ENCODE measurements at places on chromosomes 7 and 10. TPM values are rescaled to one million over a fixed set of nuclear protein-coding genes. Genes with fewer than 3 reads are reported as not detected.

The ELN gene
- total RNA-seq, result 1.1 TPM

The PNLIPRP3 gene
- total RNA-seq, result not detected

The OTUD1 gene
- 25.9 TPM for total RNA-seq

The TRDMT1 gene
- 13.6 TPM for total RNA-seq

The CPEB3 gene
- total RNA-seq, result 2.6 TPM

The SPDYE2B gene
- not detected for total RNA-seq

The PAOX gene
- total RNA-seq, result 6.3 TPM

The SPDYE11 gene
- total RNA-seq, result not detected

The PIK3AP1 gene
- 2.6 TPM for total RNA-seq

The SDK1 gene
- total RNA-seq, result 0.07 TPM

The SEMA3A gene
- total RNA-seq, result 1.8 TPM

The PTPRN2 gene
- total RNA-seq, result 2.3 TPM

The EGFR gene
- total RNA-seq, result not detected

The ANKRD1 gene
- not detected for total RNA-seq

The CRCP gene
- total RNA-seq, result 26.5 TPM

The ASIC3 gene
- 5.3 TPM for total RNA-seq

The FAM171A1 gene
- 10.3 TPM for total RNA-seq

The PFKFB3 gene
- total RNA-seq, result 89.0 TPM

The TMEM26 gene
- not detected for total RNA-seq

The MUC12 gene
- not detected for total RNA-seq

The SOSTDC1 gene
- not detected for total RNA-seq

The PLCE1 gene
- total RNA-seq, result not detected

The PRRT4 gene
- total RNA-seq, result 0.55 TPM

The AUTS2 gene
- total RNA-seq, result 4.5 TPM

The HOXA6 gene
- total RNA-seq, result not detected

The MICALL2 gene
- 2.0 TPM for total RNA-seq

The NPY4R2 gene
- total RNA-seq, result not detected

The CHST3 gene
- total RNA-seq, result 0.03 TPM

The C10orf105 gene
- 0.55 TPM for total RNA-seq

The FAM237B gene
- not detected for total RNA-seq

The ATG9B gene
- total RNA-seq, result 15.7 TPM

The HYAL4 gene
- not detected for total RNA-seq

The CD36 gene
- not detected for total RNA-seq

The FKBP9 gene
- total RNA-seq, result 0.78 TPM

The SLC39A12 gene
- total RNA-seq, result not detected

The RNF133 gene
- total RNA-seq, result not detected

The C10orf53 gene
- total RNA-seq, result not detected

The ZPBP gene
- not detected for total RNA-seq

The SH2D4B gene
- total RNA-seq, result 0.10 TPM

The CABCOCO1 gene
- total RNA-seq, result not detected

The CLEC5A gene
- total RNA-seq, result not detected

The IDI2 gene
- not detected for total RNA-seq

The FAM25A gene
- not detected for total RNA-seq

The PRKCQ gene
- total RNA-seq, result 66.1 TPM

The CYP2C9 gene
- total RNA-seq, result not detected

The POLR2J3 gene
- total RNA-seq, result 37.4 TPM

The PDK4 gene
- total RNA-seq, result not detected

The TMEM178B gene
- total RNA-seq, result 1.2 TPM

The TMEM176B gene
- not detected for total RNA-seq

The CCM2 gene
- 118 TPM for total RNA-seq

The SEC31B gene
- total RNA-seq, result 296 TPM

The ZNF727 gene
- total RNA-seq, result 0.15 TPM

The ACTL6B gene
- total RNA-seq, result not detected

The PHYH gene
- total RNA-seq, result 9.8 TPM

The TRIM50 gene
- total RNA-seq, result not detected

The ATP5F1C gene
- total RNA-seq, result 248 TPM
